Osteocyte (in vitro differentiated cells): ENCODE measurements at places on chromosomes 5 and 9. TPM values are rescaled to one million over a fixed set of nuclear protein-coding genes. Genes with fewer than 3 reads are reported as not detected.
A peak's percentile ranks its signal among the peaks of the same experiment; 100 is the strongest.

- H3K4me1 ChIP-seq, result peaks cover 15% of the 10 kb centered on the region
- DNase-seq, result no peak
- peaks cover 2% of the 10 kb centered on the region for H3K27me3 ChIP-seq
- peak overlapping the region; percentile 66 for H3K27ac ChIP-seq
Observed at GRCh38 chr5:58259685-58260152, 200.2 kb downstream of the PLK2 start.

- no peak overlapping the region for H3K27ac ChIP-seq
- H3K4me3 ChIP-seq, result no peak overlapping the region
- no peaks in the 10 kb centered on the region for H3K4me1 ChIP-seq
- peaks cover 47% of the 10 kb centered on the region for H3K27me3 ChIP-seq
Observed at GRCh38 chr5:163531272-163531671, 25.9 kb downstream of the MAT2B start.

GRCh38 chr5:150350524-150351344 lies 6.8 kb upstream of the TCOF1 start:
- no peak for DNase-seq
- H3K27ac ChIP-seq, result no peak overlapping the region
- no peaks in the 10 kb centered on the region for H3K27me3 ChIP-seq
- H3K4me1 ChIP-seq, result peaks cover 7% of the 10 kb centered on the region

DNA sequence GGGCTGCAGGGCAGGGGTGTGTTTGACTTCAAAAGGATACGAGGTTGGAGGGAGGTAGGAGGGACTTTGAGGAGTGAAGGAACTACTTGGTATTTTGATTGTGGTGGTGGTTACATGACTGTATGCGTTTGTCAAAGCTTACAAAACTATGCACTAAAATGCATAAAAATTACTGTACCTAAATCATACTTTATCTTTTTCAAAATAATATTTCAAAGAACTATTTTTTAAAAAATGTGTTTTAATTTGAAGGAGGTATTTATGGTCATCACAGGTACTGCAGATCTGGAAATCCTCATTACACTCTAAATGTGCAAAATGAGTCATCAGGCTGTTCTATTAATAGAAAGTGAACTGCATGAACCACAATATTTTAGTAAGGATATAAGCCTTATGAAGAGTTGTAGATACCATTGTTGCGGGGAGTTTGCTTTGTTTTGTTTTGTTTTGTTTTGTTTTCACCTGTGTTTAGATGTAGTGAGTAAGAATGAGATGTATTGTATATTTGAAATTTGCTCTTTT lies 116.9 kb downstream of the ARRDC3 start:
- H3K27me3 ChIP-seq, result no peaks in the 10 kb centered on the region
- no peaks in the 10 kb centered on the region for H3K36me3 ChIP-seq
- no peak overlapping the region for H3K4me3 ChIP-seq

- H3K27ac ChIP-seq, result peak overlapping the region; percentile 71
- no peaks in the 10 kb centered on the region for H3K36me3 ChIP-seq
- H3K27me3 ChIP-seq, result peaks cover 60% of the 10 kb centered on the region
- H3K4me1 ChIP-seq, result peaks cover 37% of the 10 kb centered on the region
Observed at GRCh38 chr5:116575326-116576052, 866 bp upstream of the SEMA6A start.

DNA sequence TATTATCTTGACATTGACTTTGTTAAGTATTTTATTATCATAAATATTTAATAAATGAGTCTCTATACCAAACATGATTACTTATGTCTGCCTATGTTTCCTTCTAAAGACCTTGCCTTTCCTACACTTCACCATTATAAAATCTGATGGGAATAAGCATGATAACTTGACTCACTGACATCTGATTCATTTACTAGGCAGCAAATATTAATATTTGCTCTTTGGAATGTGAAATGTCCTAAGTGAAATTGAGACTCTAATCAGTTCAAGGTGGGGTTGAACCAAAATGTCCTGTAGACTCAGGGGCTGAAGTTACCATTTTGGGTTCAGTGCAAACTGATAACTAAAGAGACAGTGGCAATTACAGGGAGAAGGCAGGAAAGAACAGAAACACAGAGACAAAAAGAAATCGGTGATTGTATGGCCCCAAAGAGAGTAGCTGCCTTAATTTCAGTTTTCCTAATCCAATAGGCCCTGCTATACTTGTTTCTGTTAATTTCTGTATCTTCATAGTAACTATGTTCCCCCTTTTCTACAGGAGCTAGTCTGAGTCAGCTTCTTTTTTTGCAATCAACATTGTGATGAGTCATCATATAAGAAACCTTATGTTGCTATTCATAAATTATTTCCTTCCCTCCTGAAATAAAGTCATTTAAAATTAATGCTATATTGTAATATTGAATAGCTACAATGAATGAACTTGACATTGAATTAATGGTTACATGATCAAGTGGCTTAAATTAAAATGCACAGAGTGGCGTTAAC lies 296.8 kb downstream of the PDE4D start:
- H3K4me1 ChIP-seq, result peaks cover 38% of the 10 kb centered on the region
- peak overlapping the region; percentile 59 for H3K27ac ChIP-seq
- no peak overlapping the region for H3K4me3 ChIP-seq
- no peak for DNase-seq
- H3K36me3 ChIP-seq, result no peaks in the 10 kb centered on the region

GRCh38 chr5:108588323-108588722 lies 159.4 kb upstream of the FER start:
- peaks cover 12% of the 10 kb centered on the region for H3K27me3 ChIP-seq
- no peak overlapping the region for H3K4me3 ChIP-seq
- DNase-seq, result no peak
- no peaks in the 10 kb centered on the region for H3K36me3 ChIP-seq
- no peak overlapping the region for H3K27ac ChIP-seq

- H3K36me3 ChIP-seq, result no peaks in the 10 kb centered on the region
- peaks cover 17% of the 10 kb centered on the region for H3K4me1 ChIP-seq
- no peak overlapping the region for H3K27ac ChIP-seq
- no peak overlapping the region for H3K4me3 ChIP-seq
Observed at GRCh38 chr9:126974594-126974993, 60.0 kb downstream of the RALGPS1 start.

DNA sequence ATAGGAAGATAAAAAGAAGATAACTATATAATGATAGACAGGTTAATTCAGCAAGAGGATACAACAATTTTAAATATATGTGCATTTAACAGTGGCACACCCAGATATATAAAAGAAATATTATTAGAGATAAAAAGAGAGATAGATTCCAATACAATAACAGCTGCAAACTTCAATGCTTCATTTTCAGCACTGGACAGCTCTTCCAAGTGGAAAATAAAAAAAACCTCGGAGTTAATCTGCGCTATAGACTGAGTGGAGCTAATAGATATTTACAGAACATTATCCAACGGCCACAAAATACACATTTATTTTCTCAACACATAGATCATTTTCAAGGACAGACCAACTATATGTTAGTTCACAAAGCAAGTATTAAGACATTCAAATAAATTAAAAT lies 1229.5 kb upstream of the CDH6 start:
- H3K4me1 ChIP-seq, result no peaks in the 10 kb centered on the region
- no peak overlapping the region for H3K4me3 ChIP-seq
- H3K27me3 ChIP-seq, result peaks cover 45% of the 10 kb centered on the region
- H3K36me3 ChIP-seq, result no peaks in the 10 kb centered on the region
- H3K27ac ChIP-seq, result no peak overlapping the region

DNA sequence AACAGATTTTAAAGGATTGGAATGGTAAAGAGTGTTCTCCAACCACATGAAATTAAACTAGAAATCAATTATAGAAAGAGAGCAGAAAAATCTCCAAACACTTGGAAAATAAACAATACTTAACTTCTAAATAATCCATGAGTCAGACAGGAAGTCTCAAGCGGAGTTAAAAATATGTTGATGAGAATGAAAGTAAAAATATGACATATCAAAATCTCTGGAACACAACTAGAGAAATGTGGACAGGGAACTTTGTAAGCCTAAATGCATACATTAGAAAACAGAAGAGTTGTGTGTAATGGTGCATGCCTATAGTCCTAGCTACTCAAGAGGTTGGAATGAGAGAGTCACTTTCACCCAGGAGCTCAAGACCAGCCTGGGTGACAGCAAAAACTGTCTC lies 47.9 kb upstream of the ZNF618 start:
- peak overlapping the region; percentile 38 for H3K4me3 ChIP-seq
- peaks cover 12% of the 10 kb centered on the region for H3K4me1 ChIP-seq
- no peak for DNase-seq
- H3K27ac ChIP-seq, result peak overlapping the region; percentile 75
- H3K27me3 ChIP-seq, result peaks cover 20% of the 10 kb centered on the region
- peaks cover 13% of the 10 kb centered on the region for H3K36me3 ChIP-seq

- H3K36me3 ChIP-seq, result no peaks in the 10 kb centered on the region
- no peak for DNase-seq
- no peaks in the 10 kb centered on the region for H3K27me3 ChIP-seq
- H3K27ac ChIP-seq, result no peak overlapping the region
- no peaks in the 10 kb centered on the region for H3K4me1 ChIP-seq
- H3K4me3 ChIP-seq, result no peak overlapping the region
Observed at GRCh38 chr5:164090358-164090757, 584.9 kb downstream of the MAT2B start.

GRCh38 chr9:127664324-127664677 lies 42.5 kb upstream of the CFAP157 start:
- no peaks in the 10 kb centered on the region for H3K27me3 ChIP-seq
- H3K4me3 ChIP-seq, result no peak overlapping the region
- peak overlapping the region; percentile 32 for H3K27ac ChIP-seq
- H3K4me1 ChIP-seq, result peaks cover 13% of the 10 kb centered on the region
- no peak for DNase-seq

GRCh38 chr5:97635553-97635952 lies 452.5 kb upstream of the RIOK2 start:
- no peaks in the 10 kb centered on the region for H3K4me1 ChIP-seq
- DNase-seq, result no peak
- H3K27me3 ChIP-seq, result no peaks in the 10 kb centered on the region
- H3K4me3 ChIP-seq, result no peak overlapping the region

DNA sequence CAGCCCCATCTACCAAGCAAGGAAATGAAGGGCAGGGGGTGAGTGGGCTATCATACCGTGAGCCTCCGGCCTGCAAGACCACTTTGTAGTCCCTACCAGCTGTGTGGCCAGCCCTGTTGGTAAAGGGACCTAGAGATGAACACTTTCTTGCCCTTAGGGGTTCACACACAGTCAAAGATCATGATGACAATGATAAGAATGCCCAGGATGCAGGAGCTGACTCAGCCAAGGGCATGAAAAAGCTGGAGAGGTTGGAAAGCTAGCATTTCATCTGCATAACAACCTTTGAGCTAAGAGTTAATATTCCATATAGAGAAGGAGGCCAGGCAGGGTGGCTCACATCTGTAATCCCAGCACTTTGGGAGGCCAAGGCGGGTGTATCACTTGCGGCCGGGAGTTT lies 19.2 kb upstream of the FGFR4 start:
- peaks cover 6% of the 10 kb centered on the region for H3K4me1 ChIP-seq
- H3K27ac ChIP-seq, result no peak overlapping the region
- H3K36me3 ChIP-seq, result peaks cover 7% of the 10 kb centered on the region
- no peak for DNase-seq

DNA sequence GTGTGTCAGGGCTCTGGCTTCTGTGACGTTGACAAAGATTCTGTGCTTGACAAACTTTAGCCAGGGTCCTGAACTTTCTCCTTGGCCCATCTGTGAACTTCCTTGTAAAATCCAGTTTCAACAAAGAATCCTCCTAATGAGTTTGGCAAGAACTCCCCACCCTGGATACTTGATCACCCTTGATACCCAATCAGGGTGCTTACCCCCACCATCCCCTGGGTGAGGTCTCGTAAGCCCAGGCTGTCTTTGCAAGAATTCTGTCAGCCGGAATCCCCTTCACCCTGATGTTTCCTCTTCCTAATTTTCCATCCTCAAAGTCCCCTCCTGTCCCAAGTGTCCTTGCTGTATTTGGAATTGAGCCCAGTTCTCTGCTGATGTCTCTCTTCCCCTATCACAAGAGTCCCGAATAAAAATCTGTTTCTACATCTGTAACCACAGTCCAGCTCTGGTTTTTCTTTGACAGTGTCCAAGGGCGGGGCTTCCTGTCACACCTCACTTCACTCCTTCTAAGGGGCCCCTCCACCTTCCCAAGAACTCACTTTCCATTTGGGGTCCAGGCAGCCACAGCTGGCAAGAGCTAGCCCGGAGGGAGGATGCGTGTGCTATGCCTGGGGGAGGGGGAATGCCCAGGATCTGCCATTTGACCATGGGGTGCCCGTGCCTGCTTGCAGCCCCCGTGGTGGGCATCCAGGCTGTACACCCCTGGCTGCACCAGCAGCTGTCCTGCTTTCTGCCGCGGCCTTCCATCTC lies 2.7 kb upstream of the CARD19 start:
- DNase-seq, result peak; percentile 34
- no peak overlapping the region for H3K4me3 ChIP-seq
- H3K27me3 ChIP-seq, result no peaks in the 10 kb centered on the region
- peaks cover 2% of the 10 kb centered on the region for H3K36me3 ChIP-seq
- peaks cover 27% of the 10 kb centered on the region for H3K4me1 ChIP-seq

DNA sequence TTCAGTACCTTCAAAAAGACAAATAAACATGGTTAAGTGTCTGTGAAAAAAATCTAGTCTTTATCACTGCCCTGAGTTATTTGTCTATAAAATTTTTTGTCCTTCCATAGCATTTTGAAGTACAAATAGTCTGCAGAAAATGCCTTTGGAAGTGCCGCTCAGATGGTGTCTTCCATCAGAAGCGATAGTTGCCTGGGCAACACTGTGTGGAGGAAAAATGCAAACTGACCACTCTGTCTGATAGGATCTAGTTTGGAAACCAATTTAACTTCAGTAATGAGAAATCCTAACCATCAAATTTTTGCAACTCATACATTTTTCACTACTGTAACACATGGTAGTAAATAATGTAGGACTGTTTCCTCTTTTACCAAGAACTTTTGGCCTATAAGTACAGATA lies 449.9 kb downstream of the PRELID2 start:
- H3K27ac ChIP-seq, result no peak overlapping the region
- H3K4me3 ChIP-seq, result no peak overlapping the region
- no peak for DNase-seq
- peaks cover 2% of the 10 kb centered on the region for H3K36me3 ChIP-seq
- no peaks in the 10 kb centered on the region for H3K27me3 ChIP-seq

- H3K4me1 ChIP-seq, result peaks cover 4% of the 10 kb centered on the region
- no peak overlapping the region for H3K4me3 ChIP-seq
- no peak for DNase-seq
Observed at GRCh38 chr5:137681191-137681590, 54.7 kb downstream of the KLHL3 start.

DNA sequence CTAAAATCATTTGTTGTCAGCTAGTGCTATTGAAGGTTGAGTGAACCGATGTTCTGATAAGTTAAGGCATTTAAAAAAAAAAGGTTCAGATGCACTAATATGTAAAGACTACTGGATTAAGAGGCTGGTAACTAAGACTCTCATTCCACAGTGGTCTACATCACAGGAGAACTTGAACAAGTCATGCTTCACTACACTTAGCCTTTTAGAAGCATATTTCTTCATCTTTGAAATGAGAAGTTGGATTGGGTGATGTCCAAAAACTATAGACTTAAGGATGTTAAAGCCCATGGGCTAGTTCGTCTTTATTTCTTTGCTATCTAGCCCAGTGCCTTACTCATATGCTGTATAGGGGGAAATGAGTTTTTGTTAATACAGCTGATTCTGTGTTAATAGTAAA lies 107.2 kb downstream of the NDUFS4 start:
- no peaks in the 10 kb centered on the region for H3K4me1 ChIP-seq
- no peaks in the 10 kb centered on the region for H3K27me3 ChIP-seq
- no peak overlapping the region for H3K4me3 ChIP-seq
- peaks cover 36% of the 10 kb centered on the region for H3K36me3 ChIP-seq

ABLIM3 gene
- total RNA-seq, result 0.64 and 0.99 TPM in 2 replicates

FBXW5 gene
- 84.4 and 93.0 TPM in 2 replicates for total RNA-seq

IL4 gene
- not detected in 2 replicates for total RNA-seq

CCL19 gene
- total RNA-seq, result not detected in 2 replicates

EQTN gene
- not detected in 2 replicates for total RNA-seq

GPR150 gene
- total RNA-seq, result 0.16 and 0.21 TPM in 2 replicates

TEK gene
- 1.3 and 1.6 TPM in 2 replicates for total RNA-seq

PCDHB14 gene
- total RNA-seq, result 8.8 and 9.0 TPM in 2 replicates

CDH9 gene
- total RNA-seq, result not detected in 2 replicates

FOXD4 gene
- 0.24 and 0.43 TPM in 2 replicates for total RNA-seq
